ENCODE measurements at places on chromosomes 16 and 17. TPM values are rescaled to one million over a fixed set of nuclear protein-coding genes. Genes with fewer than 3 reads are reported as not detected.

The FBXL16 gene
- 5.9 TPM for total RNA-seq

The CCL2 gene
- total RNA-seq = not detected

The C16orf95 gene
- 9.4 TPM for total RNA-seq

The CCL17 gene
- total RNA-seq = not detected

The NHLRC4 gene
- total RNA-seq = 1.6 TPM

The ENGASE gene
- 38.2 TPM for total RNA-seq

The SPIRE2 gene
- total RNA-seq = not detected

DNA sequence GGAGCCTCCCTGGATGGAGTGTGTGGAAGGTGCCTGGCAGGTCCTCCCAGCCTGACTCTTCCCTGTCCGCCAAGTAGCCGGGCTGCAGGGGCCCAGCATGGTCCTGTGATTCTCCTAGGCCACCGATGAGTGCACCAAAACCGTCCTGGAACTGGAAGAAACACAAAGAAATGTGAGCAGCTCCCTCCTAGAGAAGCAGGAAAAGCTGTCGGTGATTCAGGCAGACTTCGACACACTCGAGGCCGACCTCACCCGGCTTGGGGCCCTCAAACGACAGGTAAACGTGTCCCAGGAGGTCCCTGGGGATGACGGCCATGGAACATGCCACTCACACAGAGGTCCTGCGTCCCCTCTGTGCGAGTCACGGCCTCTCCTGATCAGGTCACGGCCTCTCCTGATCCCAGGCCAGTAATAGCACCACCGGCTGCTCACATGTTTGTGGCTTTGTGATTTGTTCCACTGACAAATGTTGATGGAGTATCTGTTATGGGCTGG is 4.2 kb upstream of the GAA start:
- H3K27ac ChIP-seq = no peak overlapping the region
- H3K4me3 ChIP-seq = no peak overlapping the region
- DNase-seq = no peak
- H3K4me1 ChIP-seq = peaks cover 20% of the 10 kb centered on the region
- peaks cover 11% of the 10 kb centered on the region for H3K27me3 ChIP-seq
- H3K36me3 ChIP-seq = no peaks in the 10 kb centered on the region

DNA sequence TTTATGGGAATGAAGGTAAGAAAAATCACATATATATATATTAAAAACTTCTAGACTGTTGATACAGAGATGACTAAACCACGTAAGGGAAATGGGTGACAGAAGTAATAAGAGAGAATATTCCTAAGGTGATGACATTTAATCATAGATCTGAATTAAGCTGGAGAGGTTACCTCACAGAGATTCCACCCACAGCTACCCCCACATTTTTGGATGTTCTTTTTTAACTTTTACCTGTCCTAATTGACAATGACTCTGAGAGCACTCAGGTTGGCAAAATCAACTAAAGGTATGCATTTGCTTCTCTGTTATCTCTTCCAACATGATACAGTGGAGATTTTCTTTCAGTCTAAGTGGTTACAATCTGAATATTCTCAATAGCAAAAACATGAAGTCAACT is 1280.6 kb downstream of the CDH11 start:
- H3K4me1 ChIP-seq = no peaks in the 10 kb centered on the region
- DNase-seq = no peak
- H3K36me3 ChIP-seq = no peaks in the 10 kb centered on the region
- H3K27me3 ChIP-seq = no peaks in the 10 kb centered on the region
- no peak overlapping the region for H3K27ac ChIP-seq

GRCh38 chr16:81238296-81239011 is at the start of gene BCO1:
Gene BCO1, plus strand, starts transcription at chr16:81238689. Its CDS starts 220 bp downstream, at chr16:81238909.
- no peak within 1 kb of the TSS for H3K4me3 ChIP-seq
- no peak within 1 kb of the TSS for H3K27ac ChIP-seq
- peaks cover 2% of the 10 kb centered on the region for H3K4me1 ChIP-seq

GRCh38 chr17:1697681-1698080 is 12.5 kb downstream of the TLCD2 start:
- no peak overlapping the region for H3K4me3 ChIP-seq
- no peak for DNase-seq
- no peaks in the 10 kb centered on the region for H3K4me1 ChIP-seq
- no peak overlapping the region for H3K27ac ChIP-seq

- H3K27me3 ChIP-seq = no peaks in the 10 kb centered on the region
- no peak overlapping the region for H3K27ac ChIP-seq
- H3K4me3 ChIP-seq = no peak overlapping the region
- H3K4me1 ChIP-seq = no peaks in the 10 kb centered on the region
Measured at GRCh38 chr17:70862295-70862694, 693.0 kb downstream of the KCNJ2 start.

DNA sequence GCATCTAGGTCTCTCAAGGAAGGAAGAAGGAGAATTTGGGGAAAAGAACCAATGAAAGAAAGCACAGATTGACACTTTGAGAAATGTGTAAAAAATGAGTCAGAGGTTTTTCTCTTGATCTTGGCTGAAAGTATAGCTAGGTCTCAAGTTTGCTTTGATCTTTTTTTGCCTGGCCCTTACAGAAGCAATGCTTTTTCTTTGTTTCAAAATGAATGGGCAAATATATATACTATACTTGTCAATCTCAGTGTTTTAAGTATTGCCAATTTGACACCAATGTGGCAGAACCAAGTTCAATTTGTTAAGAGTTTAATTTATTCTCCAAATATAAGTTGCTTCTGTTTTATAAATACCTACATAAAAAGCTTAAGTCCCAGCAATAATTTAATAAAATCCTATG is 119.6 kb downstream of the PPM1E start:
- no peak for DNase-seq
- peaks cover 16% of the 10 kb centered on the region for H3K27me3 ChIP-seq
- no peak overlapping the region for H3K4me3 ChIP-seq
- no peaks in the 10 kb centered on the region for H3K4me1 ChIP-seq
- H3K36me3 ChIP-seq = no peaks in the 10 kb centered on the region

DNA sequence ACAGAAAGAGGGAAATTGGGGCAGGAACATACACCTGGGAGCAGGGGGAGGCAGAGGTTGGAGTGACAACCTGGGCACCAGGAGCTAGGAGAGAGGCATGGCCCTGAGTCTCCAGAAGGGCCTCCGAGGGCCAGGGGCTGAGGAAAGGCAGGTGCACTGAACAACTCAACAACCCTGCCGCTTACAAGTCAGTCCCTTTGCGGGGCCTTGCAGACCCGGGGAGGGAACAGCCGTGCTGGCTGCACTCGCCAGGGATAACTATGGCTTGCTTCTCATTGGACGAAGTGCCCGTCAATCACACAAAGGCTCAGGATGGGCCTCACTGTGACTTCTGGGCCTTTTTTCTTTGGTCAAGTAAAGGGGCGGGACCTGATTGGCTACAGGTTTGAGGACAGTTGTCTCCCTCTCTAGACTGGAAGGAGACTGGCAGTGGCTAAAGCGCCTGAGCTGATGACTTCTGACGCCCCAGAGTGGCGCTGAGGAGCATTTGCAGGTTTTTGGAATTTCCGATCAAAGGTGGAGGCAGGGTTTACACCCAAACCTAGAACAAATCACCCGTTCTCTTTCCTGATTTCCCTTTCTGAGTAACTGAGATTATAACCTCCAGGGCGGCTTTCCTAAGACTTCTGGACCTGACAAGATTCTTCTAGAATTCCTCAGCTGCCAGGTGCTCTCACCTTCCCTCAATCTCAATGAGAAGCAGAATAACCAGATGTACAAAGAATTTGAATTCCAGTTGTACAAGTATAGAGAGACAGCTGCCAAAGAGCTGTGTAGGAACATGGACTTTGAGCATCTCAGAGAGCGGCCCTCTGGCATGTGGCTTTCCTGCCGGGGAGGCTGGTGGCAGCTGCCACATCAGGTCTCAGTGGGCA is 27.6 kb upstream of the ST6GALNAC2 start:
- peaks cover 7% of the 10 kb centered on the region for H3K4me1 ChIP-seq
- H3K4me3 ChIP-seq = no peak overlapping the region
- no peak for DNase-seq
- H3K36me3 ChIP-seq = no peaks in the 10 kb centered on the region
- peaks cover 2% of the 10 kb centered on the region for H3K27me3 ChIP-seq

DNA sequence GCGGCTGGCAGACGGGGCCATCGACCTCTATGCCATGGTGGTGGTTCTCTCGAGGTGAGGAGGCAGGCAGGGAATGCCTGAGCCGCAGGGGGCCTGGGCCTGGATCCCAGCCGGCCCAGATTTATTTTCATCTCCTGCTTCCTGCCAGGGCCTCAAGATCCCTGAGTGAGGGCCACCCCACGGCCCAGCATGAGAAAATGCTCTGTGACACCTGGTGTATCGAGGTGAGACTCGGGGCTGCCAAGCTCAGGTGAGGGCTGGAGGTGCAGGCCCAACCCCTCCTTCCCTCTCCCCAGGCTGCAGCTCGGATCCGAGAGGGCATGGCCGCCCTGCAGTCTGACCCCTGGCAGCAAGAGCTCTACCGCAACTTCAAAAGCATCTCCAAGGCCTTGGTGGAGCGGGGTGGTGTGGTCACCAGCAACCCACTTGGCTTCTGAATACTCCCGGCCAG is 4.9 kb downstream of the ACADVL start:
- H3K4me1 ChIP-seq = peaks cover 16% of the 10 kb centered on the region
- H3K27me3 ChIP-seq = no peaks in the 10 kb centered on the region
- H3K4me3 ChIP-seq = no peak overlapping the region
- no peak overlapping the region for H3K27ac ChIP-seq
- DNase-seq = no peak
- peaks cover 52% of the 10 kb centered on the region for H3K36me3 ChIP-seq

DNA sequence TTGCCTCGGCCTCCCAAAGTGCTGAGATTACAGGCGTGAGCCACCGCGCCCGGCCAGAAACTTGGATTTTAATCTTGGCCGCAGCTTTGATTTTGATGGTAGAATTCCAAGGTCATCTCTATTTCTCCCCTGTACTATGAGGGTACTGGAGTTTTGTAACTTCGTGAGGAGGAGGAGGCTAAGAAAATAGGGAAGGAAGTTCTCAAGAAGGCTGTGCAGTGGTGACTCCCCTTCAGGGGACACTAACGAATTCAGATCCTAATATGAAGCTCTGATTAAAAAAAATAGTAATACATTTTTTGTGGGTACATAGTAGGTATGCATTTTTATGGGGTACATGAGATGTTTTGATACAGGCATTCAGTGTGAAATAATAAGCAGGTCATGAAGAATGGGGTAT is 55.9 kb downstream of the LDHD start:
- peaks cover 26% of the 10 kb centered on the region for H3K4me1 ChIP-seq
- no peak overlapping the region for H3K4me3 ChIP-seq
- no peak for DNase-seq
- H3K27me3 ChIP-seq = no peaks in the 10 kb centered on the region

DNA sequence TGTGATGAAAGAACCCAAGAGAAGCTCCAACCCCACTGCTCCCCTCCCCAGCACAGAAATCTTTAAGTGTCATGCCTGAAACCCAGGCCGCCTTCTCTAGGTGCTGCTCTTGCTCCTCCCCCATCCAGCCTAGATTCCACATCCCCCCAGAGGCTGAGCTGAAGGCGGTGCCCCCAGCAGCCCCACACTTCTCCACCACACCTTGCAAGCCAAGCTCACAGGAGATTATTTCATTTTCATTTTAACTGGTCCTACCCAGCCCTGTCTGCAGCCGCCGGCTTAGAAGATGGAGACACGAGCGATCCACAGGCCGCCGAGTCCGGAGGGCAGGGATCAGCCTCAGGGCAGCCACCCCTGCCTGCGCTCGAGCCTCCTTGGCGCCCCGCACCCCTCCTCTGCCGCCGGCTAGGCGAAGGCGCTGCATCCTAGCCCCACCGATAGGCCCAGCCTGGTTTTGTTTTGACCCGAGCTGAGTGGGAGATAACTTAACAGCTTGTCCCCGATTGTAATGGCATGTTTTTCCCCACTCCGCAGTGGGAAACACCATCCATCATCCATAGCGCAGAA is 125.3 kb downstream of the RBFOX3 start:
- no peaks in the 10 kb centered on the region for H3K4me1 ChIP-seq
- H3K36me3 ChIP-seq = no peaks in the 10 kb centered on the region
- H3K27me3 ChIP-seq = peaks cover 30% of the 10 kb centered on the region
- no peak overlapping the region for H3K4me3 ChIP-seq
- DNase-seq = no peak
- H3K27ac ChIP-seq = no peak overlapping the region

Data from activated CD8-positive, alpha-beta T cell treated with anti-CD3 and anti-CD28 coated beads, Interleukin-2, amount 10 ng/mL, durations not matched to agents 7 days and 5 days (primary cell).